ENCODE measurements at places on chromosomes 2 and 18.

DNA sequence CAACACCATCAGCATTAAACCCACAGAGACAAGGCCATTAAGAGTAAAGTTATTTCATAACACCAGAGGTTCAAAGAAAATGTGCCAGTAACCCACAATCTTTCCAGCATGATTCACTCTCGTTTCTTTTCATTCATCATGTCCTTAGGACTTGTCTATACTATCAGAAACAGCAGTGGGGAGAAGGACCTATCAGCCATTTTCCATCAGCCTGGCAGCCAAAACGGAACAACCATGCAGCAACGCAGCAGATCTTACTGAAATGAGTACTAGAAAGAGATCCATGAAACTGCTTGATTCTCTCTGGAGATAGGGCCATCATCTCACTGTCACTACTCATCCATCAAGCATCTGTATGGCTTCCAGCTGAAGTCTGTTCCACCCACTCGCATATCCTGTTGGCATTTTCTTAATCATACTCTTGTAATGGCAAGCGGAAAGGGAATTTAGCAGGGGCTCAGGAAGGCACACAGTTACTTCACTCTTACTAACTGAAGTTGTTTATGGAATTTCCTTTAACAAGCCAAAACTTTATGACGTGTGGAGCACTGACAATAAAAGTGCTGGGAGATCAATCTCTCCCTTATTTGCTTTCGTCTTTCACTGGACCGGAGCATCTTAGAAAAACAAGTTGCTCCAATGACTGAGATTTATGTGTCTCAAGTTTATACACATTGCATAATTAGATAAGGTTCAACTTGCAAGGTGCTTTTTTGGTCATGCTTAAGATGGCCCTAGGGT is 69.7 kb downstream of the EPHA4 start:
- no peak for DNase-seq

DNA sequence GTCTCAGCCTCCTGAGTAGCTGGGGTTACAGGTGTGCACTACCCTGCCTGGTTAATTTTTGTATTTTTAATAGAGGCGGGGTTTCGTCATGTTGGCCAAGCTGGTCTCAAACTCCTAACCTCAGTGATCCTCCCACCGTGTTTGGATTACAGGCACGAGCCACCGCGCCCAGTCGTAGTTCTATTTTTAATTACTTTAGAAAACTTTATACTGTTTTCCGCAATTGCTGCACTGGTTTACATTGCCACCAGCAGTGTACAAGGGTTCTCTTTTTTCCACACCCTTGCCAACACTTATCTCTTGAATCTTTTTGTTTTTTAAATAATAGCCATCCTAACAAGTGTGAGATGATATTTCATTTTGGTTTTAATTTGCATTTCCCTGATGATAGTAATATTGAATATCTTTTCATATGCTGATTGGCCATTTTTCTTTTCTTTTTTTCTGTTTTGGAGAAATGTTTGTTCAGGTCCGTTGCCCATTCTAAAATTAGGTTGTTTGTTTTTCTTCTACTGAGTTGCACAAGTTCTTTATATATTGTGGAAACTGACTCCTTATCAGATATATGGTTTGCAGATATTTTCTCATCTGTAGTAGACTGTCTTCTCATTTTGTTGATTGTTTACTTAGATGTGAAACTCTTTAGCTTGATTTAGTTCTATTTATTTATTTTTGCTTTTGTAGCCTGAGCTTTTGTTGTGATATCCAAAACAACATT is 16.9 kb downstream of the ALMS1 start:
- DNase-seq = no peak

- DNase-seq = no peak
Observed at GRCh38 chr2:176099728-176100546, at the start of gene HOXD12. TSS of gene HOXD12 (plus strand) at chr2:176099795. CDS start at chr2:176099802, 7 bp downstream.

GRCh38 chr2:5352286-5352685 is 339.9 kb upstream of the SOX11 start:
- no peak for DNase-seq

- DNase-seq = no peak
Observed at GRCh38 chr2:198187841-198188240, 383.4 kb downstream of the PLCL1 start.

GRCh38 chr2:48131539-48132270 is 225.4 kb upstream of the FBXO11 start:
- no peak for DNase-seq

DNA sequence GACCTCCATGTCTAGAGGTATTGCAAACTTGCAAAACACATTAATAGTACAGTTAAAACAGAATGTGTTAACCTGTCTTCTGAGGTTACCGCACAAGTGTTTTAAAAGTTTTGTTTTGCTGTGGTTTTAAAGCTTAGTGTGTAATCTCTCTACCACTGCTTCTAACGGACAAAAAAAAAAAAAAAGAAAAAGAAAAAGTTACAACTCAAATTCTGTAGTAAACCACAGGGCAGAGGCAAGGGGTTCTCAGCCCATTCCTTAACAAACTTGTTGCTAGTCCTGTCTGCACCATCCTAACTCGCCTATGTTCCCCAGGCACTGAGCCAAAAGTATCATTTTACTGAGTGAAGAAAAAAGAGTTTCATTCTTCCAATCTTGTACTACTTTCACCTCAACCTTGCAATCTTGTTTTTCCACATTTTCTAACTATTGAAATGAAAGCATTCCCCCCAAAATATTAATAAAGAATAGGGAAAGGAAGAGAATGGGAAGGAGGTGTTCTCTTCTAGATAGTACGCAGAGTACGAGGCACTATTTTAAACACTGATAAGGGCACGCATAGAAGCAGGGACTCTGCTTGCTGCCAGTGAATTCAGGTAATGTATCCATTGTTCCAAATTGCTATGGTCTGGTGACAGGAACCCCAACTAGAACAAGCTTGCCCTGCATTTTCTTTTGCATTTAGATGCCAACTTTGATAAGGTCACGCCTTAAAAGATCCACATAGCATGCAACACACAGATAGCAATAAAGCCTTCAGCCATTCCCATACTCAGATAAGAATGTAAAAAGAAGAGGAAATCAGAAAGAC is 47.1 kb downstream of the IKZF2 start:
- DNase-seq = no peak

- DNase-seq = no peak
Observed at GRCh38 chr2:1230155-1230893, 182.9 kb upstream of the TPO start.

DNA sequence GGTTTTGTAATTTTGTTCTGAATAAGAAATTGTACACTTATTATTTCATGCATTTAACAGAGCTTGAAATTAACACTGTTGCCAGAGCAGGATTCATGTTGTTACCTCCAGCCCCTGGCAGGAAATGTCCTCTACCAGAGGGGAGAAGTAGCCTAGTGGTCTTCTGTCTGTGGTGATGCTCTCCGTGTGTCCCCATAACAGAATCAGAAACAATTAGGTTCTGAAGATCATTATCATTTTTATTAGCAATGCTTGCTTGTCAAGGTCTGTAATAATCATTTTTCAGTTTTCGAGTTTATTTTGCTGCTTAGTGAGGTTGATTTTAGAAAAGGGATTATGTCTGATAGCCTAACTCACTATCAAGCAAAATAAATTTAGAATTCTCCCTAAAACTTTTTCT is 116.6 kb upstream of the CNTNAP5 start:
- no peak for DNase-seq

DNA sequence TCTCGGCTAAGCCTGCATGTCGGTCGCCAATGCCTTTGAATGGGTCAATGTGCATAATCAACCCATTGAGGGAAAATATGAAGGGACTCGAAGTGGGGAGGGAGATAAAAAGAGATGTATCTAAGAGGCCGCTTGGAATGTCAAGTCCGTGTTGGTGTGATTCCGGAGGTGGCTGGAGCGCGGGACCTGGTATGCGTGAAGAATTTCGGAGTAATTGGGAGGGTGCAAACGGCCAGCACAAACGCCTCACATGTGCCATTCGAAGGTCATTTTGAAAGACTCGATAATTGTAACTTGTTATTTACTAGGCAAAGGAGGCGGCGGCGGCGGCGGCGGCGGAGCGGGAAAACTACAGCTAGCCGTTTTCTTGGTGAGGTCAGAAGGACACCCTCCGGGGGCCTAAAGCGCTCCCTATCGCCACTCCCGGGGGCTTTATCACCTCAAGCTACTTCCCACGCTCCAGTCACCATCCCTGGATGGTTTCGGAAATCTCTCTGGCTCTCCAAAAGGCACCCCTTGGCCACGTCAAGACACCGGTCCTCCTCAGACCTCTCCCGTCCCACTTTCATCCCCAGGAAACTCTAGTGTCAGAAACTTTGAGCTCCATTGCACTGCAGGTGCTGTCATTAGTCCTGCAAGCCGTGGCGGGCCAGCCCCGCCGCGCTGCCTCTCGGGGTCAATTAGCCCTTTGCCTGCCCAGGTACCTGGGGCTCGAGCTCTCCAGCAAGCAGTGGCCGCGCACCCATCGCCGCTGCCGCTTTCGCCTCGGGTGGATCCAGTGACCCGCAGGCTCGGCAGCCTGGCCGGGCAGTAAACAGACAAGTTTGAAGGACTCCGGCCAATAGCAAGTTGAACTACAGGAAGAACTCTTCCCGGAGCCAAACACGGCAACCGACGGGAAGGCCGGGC is 1.5 kb downstream of the ERBB4 start:
- no peak for DNase-seq

GRCh38 chr2:219553168-219553417 is 9.3 kb downstream of the TMEM198 start:
- DNase-seq = no peak

DNA sequence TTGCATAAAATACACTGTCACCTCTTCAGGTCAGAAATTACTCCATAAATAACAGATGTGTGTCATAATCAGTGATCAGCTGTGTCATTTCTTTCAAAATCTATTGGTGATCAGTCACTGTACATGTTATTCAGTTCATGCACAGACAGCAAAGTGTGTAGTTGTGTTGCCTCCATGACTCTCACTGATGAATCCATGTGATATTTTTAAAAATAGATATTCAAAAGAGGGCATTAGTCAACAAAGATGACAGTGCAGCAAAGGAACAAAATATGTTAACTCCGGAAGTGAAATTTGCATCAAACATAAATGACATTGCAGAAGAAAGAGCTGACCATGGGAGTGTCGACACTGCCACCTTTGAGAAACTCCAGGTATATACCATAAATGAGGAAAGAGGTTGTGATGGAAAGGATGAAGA is 17.1 kb upstream of the MCM6 start:
- no peak for DNase-seq

- no peak for DNase-seq
Observed at GRCh38 chr2:19688059-19688458, 213.7 kb downstream of the TTC32 start.

GRCh38 chr2:75416420-75417342 is 144.1 kb downstream of the EVA1A start:
- no peak for DNase-seq

- DNase-seq = no peak
Observed at GRCh38 chr18:54440292-54440691, 82.6 kb downstream of the C18orf54 start.

GRCh38 chr2:120343433-120344105 is 2.4 kb upstream of the INHBB start:
- no peak for DNase-seq

GRCh38 chr2:191316246-191316994 is 71.2 kb downstream of the MYO1B start:
- no peak for DNase-seq

- DNase-seq = no peak
Observed at GRCh38 chr2:17084877-17085276, 419.2 kb upstream of the CYRIA start.

- DNase-seq = no peak
Observed at GRCh38 chr2:515441-516127, 161.6 kb downstream of the TMEM18 start.

- no peak for DNase-seq
Observed at GRCh38 chr2:167480232-167480985, 592.1 kb downstream of the XIRP2 start.

- no peak for DNase-seq
Observed at GRCh38 chr18:13261661-13262357, 43.2 kb downstream of the LDLRAD4 start.

DNA sequence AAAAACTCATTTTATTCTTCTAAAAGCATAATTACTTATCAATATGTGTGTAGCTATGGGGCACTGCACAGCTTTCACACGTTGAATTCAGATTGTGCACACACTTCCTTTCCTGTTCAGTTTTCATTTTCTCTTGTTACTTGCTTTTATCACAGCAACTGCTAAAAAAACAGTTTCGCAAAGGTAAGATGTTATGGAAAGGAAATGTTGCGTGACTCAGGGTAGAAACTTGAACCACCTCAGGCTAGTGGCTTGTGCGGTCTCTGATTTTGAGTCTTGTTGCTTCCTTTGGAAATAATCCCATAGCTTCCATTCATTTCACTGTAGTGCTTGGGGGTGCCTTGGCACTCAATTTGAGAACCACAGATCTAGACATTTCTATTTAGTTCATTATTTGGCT is 171.9 kb downstream of the FMNL2 start:
- no peak for DNase-seq

DNA sequence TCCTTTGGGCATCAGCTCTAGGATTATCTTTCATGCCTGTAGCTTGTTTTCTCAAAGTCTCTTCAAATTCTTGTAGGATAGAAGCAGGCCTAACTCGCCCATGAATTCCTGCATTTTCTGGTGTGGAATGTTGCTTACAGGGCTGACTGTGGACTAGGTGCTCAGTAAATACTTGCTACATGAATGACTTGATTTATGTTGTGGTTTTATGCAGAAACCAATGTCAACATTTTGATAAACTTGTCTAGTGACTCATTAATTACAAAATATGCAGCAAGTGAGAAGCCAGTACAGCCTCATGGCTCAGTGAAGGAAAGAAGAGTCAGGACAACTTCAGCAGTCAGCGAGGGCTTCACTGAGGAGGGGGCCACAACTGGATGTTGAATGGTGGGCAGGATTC is 110.6 kb upstream of the SIX2 start:
- no peak for DNase-seq

- no peak for DNase-seq
Observed at GRCh38 chr18:59561612-59562011, 135.6 kb downstream of the CCBE1 start.

GRCh38 chr2:67836866-67837265 is 225.9 kb downstream of the C1D start:
- no peak for DNase-seq

DNA sequence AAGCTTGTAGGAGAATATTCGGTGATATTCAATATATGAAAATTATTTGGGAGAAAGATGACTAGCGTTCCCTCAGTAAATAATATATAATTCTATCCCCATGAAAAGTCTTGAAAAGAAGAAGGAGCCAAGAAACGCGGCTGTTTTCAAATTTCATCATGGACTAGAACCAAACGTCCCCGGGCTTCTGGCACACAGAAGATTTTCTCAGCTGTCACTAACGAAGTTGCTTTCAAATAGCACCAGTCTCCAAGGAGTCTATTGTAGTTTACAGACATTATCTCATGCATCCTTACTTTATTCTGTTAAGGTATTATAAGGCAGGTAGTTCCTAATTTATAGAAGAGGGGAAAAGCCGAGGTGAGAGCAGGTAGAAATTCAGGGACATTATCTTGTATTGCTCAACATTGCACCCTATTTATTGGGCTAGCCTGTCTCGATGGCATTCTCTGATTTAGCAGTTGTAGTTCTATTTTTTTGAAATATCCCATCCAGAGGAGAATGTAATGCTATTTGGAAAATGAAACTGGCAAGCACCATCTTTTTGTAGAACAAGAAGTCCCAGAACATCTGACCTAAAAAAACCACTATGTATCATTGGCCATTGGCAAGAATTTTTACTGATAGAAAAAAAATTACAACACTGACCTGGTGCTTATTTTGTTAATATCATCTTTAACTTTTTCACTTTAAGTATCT is 198.1 kb upstream of the RASGRP3 start:
- no peak for DNase-seq

Data from esophagus squamous epithelium (tissue), 5 donors.